NCI-H2107 (cell line): ENCODE measurements at places on chromosomes 5 and 9.

DNA sequence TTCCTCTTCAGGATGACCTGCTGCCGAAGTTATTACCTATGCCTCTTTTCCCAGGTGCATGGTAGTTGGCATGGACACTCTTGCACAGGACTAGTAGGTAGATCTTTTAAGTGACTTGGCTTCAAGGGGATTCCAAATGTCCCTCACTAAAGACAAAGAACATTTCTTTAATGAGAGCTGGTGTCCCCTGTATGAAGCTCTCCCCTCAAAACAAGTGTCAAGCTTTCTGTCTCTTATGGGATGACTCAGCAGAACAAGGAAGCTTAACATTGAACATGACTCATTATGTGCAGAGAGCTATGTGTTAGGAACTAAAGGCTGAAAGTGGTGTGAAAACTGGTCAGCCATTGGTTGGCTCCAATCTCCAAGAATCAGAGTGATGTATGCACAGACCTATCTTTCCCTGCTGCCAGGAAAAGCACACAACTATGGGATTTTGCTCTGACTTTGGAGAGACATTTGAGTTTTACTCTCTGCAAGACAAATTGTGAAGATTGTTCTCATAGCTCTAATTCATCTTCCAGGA lies 120.5 kb downstream of the PRDM6 start:
- DNase-seq = no peak

- DNase-seq = no peak
These were observed 11.4 kb upstream of the RANBP3L start for GRCh38 chr5:36312953-36313672.

DNA sequence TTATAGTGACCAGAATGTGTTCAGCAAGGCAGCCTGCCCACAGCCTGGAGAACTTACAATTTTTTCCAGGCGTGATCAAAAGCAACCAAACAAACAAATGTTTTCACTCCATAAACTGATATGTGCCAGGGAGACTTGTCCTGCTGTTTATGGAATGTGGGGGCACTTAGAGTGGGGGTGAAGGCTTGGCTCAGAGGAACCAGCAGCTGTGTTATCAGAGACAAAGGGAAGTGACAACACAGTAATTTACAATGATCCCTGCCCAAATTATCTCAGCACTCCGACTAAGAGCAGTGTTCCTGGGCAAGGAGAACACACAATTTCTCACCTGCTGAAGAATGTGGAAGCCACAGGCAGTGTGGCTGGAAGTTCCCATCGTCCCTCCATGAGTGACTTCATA lies 429.1 kb upstream of the IRX4 start:
- DNase-seq = no peak

DNA sequence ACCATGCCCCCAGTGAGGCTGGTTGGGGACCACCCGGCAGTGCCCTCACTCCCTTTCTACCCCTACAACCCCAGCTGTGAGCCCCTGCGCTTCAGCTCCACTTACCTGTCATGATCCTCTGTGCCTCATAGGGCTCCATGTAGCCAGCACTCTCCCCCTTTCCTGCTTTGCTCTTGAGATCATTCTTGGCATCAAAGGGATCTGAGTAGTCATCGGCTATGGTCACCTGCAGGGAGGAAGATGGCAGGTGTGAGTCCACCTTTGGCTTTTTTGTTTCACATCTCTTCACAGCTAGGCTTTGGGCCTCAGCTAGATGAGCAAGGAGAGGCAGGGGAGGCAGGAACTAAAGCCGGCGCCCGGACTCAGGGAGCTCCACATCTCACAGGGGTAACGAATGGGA lies 53.1 kb downstream of the SHB start:
- DNase-seq = no peak

GRCh38 chr5:113614191-113614590 lies 100.7 kb downstream of the YTHDC2 start:
- no peak for DNase-seq

GRCh38 chr5:92051741-92052140 lies 668.6 kb upstream of the ARRDC3 start:
- DNase-seq = no peak

GRCh38 chr9:12859704-12860251 lies 85.0 kb downstream of the LURAP1L start:
- no peak for DNase-seq

- no peak for DNase-seq
These were observed 785 bp upstream of the P4HA2 start for GRCh38 chr5:132228241-132229035.

DNA sequence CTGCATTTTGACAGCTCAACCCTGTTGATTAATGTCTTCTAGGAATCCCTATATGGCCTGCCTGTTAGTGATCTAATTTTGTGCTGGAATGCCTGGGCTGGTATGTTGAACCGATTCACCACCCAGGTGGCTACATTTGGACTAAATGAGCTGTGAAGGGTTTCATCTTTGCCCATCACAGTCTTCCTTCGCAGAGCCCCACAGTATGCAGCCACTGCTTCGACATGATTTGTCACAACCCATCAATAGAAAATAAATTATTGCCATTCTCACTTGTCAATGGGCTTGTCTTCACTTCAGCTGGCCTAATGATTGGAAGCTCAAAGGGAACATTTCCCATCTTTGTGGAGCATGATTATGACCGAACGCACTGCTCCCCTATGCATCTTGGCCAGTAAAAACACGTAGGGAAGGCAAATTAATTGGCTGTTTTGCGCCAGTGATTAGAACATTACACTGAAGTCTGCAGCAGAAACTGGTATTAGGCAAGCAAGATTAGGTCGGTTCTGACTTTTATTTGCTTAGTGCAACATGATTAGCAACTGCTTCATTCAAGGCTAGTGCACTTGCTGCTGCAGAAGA lies 408.5 kb downstream of the KIAA0825 start:
- no peak for DNase-seq

DNA sequence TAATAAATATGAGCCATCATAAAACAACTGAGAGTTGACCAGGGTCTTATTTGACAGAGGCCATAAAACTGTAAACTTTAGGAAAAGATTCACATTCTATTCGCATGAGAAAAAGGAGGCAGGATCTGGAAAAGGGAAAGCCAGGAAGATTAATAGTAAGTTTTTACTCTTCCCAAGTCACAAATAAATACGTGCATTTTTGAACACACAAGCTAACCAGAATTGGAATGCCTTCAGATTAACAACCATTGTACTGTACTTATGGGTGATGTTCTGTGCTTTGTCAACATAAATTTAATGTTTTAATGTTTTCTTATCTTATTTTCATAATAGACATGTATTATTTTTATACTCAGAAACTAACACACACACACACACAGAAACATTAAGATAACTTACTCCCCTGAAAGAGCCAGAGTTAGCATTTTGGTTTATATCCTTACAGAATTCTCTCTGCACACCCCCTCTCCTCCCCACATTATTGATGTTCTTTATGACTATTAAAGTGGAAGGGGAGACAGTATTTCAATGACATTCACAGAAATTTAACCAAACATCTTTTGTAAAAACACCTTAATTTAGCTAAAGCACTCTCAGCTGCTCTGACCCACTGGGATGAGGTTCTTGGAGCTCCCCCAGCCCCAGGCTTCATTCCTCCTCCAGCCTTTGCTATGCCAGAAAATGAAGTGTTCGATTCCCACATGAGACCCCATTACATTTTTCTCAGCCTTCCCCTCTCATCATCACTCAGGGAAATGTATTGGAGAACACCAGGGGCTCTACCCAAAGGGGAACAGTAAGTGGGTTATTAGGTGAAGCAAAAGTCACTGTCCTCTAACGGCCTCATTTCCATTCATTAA lies 155.5 kb downstream of the ESM1 start:
- DNase-seq = no peak

- DNase-seq = no peak
These were observed 716 bp downstream of the TMEM171 start for GRCh38 chr5:73121119-73121463.

DNA sequence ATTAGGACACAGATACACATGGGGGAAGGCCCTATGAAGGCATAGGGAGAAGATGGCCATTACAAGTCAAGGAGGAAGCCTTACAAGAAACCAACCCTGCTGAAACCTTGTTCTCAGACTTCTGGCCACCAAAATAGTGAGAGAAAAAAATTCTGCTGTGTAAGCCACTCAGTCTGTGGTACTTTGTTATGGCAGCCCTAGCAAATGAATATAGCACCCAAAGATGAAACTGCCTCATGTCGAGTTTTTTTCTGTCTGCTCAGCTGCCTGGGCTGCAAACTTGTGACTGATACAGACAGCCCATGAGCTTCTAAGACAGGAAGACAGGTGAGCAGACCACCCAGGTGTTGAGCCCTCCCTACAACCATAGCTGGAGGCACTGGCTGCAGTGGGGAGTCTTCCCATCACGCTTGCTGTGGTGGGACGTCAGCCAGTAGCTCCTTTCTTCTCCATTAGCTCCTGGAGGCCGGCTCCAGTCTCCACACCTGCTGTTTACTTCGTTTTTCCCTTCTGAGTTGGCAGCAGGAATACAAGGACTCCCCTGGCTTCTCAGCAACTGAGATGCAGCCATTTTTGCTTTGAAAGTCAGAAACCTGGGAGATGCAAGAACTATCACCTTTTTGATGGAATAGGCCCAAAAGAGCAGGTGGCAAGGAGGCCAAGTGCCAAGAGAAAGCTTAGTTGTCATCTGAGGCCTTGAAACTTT lies 164.9 kb downstream of the SEMA6A start:
- DNase-seq = no peak

DNA sequence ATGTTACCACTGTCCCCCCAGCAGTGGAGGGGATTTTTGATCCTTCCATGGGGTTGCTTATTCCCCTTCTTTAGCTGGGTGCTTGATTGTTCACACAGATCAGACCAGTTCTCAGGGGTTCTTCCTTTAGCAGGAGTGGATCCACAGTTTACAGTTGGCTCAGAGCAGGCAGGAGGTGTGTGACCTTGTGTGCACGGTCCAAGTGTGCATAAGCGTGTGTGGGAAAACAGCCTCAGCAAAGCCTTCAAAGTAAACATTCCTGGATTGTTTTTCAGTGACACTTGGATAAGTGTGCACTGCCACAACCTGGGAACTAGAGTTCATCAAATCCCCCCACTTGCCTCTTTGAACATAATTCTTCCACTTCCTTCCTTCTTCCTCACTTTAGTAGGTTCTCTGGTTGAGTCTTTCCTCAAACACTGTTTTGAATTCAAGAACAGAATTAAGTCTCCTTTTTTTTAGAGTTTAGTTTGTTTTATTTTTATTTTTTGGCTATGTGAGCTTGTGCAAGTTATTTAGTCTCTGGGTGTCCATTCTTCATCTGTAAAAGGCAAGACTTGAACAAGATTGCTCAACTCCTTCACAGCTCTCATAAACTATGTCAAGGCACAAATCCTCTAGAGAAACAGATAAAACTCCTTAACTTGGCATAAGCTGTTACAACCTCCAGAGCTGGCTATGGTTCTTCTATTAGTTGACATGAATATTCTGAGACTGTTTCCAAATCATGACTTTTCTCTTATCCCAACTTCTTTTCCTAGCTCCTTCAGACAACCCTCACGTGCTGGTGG lies 78.0 kb downstream of the OSMR start:
- DNase-seq = no peak

DNA sequence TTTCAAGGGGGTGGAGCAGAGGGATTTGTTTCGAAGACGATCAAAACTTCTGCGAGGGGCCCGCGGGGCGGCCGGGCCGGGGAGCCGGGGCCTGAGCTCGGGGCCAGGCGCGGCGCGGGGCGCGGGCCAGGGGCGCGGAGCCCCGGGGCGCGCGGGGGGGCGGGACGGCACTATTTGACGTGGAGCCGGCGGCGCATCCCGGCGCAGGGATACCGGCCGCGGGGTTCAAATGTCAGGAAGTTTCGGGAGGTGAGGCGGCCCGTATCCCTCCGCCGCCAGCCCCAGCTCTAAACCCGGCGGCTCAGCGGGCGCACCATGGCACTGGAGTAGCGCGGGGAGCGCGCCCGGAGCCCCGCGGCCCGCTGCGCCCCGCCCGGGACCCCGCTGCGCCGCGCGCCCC lies at the start of gene LMX1B:
TSS of gene LMX1B (plus strand) at position 278 of the 400 bp plus-strand sequence. CDS start 522 bp downstream, outside the sequence.
- no peak for DNase-seq

- DNase-seq = no peak
These were observed 32.9 kb downstream of the FAM81B start for GRCh38 chr5:95424016-95424415.

DNA sequence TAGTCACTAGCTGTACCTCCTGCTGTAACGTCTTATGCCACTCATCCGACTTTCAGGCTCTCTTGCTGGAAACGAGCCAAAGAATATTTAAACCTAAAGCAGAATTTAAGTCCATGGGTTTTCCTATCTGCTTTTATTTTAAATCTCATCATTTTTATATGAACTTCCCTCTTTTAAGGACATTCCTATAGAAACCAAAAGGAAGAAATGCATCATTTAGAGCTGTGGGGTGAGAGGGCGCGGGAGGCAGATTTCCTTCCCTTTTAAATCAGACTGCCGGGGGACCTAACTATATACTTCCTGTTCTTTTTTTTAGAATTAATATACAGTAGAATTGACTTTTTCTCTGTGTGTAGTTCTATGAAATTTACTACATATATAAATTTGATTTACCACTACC lies 468.8 kb downstream of the BNC2 start:
- no peak for DNase-seq

- DNase-seq = no peak
These were observed 173.1 kb upstream of the IER5L start for GRCh38 chr9:129351058-129351641.

GRCh38 chr5:68875351-68875750 lies 218.5 kb upstream of the SLC30A5 start:
- no peak for DNase-seq

GRCh38 chr9:83327323-83327722 lies 210.9 kb downstream of the FRMD3 start:
- no peak for DNase-seq

- DNase-seq = no peak
These were observed 26.8 kb downstream of the FAM81B start for GRCh38 chr5:95417971-95418370.

- no peak for DNase-seq
These were observed 17.4 kb downstream of the HAUS6 start for GRCh38 chr9:19085295-19085694.

DNA sequence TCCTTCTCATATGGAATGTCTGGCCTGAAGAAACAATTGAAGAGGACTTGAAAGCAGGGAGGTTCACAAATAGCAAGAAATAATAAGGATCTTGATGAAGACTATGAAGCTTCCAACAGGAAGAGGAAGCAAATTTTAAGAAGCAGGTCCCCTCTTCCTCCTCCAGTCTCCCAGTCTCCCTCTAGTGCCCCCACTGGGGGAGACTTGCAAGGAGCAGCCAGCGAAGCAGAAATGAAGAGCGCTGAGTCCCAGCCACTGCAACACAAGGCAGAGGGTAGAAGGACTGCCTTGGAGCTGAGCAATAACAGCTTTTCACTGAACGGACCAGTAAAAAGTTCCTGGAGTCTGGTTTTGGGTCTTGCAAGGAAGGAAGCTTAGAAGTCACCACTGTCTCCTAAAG lies 32.6 kb upstream of the ACO1 start:
- DNase-seq = no peak

GRCh38 chr5:125525356-125525755 lies 778.9 kb upstream of the ZNF608 start:
- DNase-seq = no peak

DNA sequence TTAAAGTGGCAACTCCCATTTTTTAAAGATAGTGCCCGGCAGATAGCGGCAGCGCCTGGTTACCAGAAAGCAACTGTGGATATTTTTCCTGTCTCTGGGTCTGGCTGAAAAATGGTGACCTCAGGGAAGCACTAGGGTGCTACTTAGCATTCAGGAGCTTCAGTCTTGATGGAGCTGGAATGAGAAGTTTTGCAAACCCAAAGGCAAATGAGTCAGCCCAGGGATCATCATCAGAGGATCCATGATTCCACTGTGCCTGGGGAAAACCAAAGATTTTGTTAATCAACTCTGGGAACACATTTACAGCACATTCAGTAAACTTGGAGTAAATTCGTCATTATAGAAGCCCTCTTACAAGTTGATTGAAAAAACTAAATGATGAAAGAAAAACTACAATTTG lies 26.7 kb downstream of the F2R start:
- DNase-seq = no peak

- no peak for DNase-seq
These were observed 209.1 kb downstream of the CD180 start for GRCh38 chr5:66987540-66987939.
